ENCODE measurements at places on chromosomes 12 and 14.

GRCh38 chr14:61203081-61203753 lies 77.9 kb downstream of the TMEM30B start:
- no peak for DNase-seq

DNA sequence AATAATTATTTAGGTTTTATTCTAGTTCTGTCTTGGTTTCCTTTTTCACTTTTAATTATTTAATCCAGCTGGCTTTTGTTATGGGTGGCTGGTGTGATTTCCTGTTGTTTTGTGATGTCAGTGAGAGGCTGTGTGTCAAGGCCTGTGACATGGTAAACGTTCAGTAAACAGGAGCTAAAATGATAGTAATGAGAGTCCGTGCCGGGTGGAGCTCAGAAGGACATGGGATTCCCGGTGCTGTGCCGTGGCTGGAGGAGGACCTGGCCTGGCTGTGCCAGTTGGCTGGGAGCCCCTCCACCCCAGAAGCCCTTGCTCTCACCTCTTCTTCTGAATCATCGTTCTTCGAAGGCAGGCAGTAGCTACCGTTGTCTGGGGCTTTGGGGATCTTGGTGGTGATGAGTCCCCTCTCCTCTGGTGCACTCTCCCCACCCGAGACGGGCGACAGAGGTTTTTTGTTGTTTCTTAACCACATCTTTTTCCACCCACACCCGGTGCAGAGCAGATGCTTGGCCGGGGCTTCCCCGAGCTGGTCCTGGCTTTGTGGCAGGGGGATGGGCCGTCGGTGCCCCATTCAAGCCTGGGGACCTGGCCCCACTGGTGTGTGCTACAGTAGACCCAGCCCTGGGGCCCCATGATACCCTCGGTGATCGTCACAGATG lies 29.1 kb downstream of the SH2B3 start:
- DNase-seq: peak; percentile 71

GRCh38 chr14:53538316-53538881 lies 385.3 kb upstream of the DDHD1 start:
- no peak for DNase-seq

DNA sequence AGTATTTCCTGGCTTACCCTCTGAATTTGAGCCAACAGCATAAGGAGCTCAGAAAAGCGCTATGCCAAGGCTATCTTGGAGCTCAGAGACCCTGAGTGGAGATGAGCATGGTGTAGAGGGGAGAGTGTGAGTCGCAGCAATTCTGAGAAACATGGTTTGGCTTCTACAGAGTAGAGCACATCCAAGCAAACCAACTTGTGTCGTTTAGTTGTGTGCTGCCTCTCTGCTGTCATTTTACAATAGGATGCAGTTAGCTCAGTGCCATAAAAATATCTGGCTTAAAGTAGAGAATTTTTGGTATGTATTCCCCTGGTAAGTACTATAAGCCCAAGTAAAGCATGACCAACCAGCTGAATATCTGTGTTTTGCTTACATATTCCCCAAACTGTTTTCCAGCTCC lies 249.2 kb downstream of the TRHDE start:
- DNase-seq: no peak

GRCh38 chr14:65159281-65160062 lies 57.2 kb upstream of the MAX start:
- DNase-seq: peak; percentile 76

DNA sequence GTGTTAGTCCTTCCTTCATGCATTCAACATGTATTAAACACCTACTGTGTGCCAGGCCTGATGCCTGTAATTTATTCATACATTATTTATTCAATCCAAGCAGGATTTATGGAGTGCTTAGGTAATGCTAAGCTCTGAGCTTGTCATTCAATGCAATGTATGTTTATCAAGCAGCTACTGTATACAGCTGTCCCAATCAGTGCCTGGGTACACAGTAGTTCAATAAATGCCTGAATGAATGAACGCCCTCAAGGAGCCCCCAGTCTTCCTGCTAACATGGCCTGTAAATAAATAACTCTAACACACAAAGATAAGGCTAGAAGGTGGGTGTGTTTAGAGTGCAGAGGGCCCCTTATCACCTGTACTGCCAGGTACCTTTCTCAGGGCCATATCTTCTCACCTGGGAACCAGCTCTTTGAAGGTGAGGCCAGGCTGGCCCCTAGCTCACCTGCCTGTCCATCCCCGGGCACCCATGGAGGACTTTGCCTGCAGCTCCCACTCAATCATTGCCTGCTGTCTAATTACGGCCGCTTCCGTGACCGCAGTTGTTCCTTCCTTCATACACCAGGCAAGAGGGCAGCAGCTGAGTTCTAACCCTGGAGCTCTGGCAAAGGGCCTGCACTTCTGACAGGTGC lies 20.0 kb upstream of the KDM2B start:
- no peak for DNase-seq

- peak; percentile 67 for DNase-seq
Measured at GRCh38 chr12:113161415-113162016, 12.0 kb downstream of the CFAP73 start.

DNA sequence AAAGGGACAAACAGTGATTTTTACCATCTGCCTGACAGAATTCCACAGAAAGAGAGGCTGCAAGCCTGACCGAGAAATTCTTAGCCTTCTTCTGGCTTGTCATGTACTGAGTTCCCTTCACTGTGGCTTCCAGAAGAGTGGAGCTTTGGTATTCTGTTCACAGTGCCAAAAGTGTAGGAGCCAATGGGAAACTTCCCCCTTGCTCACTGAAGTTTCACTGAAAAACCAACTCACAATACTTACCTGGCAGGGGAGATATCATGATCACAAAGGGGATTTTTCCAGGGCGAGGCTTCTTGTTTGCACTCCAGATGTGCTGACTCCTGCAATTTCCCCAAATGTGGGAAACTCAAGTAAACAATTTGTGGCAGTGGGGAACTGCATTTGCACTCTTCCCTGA lies 31.7 kb upstream of the MMP19 start:
- no peak for DNase-seq

DNA sequence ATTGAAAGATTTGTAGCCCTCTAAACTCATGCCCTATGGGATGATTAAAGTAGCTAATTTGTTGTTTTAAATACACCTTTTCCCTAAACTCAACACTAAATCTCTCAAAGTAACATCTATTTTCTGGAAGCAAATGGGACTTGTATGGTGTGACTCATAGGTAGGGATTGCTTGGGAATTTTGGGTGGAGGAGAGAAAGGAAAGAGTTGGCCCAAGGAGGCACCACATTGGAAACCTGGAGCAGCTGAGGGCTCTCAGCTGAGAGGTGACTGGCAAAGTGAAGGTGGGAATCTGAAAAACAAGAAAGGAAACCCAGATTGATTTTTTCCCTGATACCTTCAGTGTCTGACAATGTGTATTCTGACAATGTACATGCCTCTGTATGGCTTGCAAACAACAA lies 114.8 kb upstream of the PRICKLE1 start:
- DNase-seq: no peak

GRCh38 chr12:93272997-93273396 lies 104.7 kb upstream of the NUDT4 start:
- no peak for DNase-seq

GRCh38 chr12:95303476-95303875 lies 85.9 kb downstream of the VEZT start:
- DNase-seq: no peak

GRCh38 chr14:53147208-53147607 lies 5.9 kb downstream of the DDHD1 start:
- no peak for DNase-seq

DNA sequence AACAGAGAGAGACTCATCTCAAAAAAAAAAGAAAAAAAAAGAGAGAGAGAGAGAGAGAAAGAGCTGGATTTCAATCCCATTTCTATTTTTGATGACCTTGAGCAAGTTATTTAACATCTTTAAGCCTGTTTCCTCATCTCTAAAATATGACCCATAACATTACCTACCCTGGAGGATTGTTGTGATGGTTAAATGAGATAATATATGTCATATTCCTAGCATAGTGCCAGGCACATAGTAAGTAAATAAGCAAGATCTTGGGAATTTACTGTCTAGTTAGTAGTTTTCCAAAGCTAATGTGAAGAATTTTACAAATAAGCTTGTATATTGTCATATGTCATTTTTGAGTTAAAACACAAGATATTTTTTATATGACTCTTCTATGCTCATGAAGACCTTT lies 236.5 kb downstream of the PHLDA1 start:
- DNase-seq: no peak

DNA sequence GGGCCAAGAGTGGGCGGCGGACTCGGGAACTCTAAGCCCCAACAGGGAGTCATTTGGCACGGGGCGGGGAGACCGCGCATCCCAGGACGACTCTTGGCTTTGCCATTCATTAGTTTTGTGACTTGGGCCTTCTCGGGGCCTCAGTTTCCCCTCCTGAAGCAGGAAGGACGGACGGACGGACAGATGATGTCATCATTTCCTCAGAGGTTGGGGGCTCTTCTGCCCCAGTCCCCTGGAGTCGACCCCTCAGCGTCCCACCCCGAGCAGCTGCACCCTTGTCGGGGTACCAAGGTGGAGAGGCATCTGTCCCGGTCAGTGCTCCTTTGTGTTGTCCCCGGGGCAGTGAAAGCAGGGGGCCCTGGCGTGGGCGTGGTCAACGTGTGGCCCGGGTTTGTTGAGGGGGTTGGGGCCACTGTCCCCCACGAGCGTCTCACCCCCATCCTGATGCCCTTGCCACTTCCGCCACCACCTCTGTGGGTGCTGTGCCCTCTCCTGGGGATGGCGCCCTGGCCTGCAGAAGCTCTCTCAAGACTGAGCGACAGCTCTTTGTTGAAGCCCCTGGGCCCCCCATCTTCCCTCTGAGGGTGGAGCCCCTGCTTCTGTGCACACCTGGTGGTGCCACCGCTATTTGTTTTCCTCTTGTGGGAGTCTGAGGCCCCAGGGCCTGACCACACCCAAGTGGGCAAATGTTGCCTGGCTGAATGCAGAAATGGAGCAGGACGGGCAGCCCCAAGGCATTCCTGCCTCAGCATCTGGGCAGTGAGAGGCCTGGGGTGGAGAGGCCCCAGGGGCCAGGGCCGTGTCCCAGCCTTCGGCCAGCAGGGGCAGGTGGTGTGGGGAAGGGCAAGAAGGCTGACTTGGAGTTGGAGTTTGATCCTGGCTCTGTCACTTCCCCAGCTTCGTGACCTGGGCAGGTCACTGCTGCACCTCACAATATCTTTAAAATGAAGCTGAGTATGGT lies 896 bp downstream of the HHIPL1 start:
- no peak for DNase-seq

GRCh38 chr14:51999084-51999483 lies 9.7 kb downstream of the RTRAF start:
- DNase-seq: no peak

DNA sequence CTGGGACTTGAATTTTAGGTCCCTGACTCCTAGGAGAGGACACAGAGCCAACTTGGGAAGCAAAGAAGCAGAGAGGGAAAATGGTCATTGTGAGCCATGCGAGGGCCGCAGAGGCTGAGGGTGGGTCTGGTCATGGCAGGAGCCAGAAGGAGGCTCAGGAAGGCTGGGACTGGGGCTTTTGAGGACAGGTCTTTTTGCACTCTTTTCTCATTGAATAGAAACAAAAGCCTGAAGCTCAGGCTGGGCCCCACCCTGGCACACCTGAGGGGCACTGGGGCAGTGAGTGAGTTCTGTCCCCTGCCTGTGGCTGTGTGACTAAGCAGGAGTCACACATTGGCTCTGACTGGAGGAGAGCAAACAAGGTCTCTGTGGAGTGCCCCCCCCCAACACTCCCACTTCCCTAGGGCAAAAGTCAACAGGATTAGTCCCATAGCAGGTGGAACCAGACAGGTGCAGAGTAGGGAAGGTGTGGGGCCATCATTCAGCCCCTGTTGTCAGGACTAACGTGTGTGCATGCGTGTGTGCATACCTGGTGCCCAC lies 2.8 kb downstream of the KRT7 start:
- peak; percentile 14 for DNase-seq

DNA sequence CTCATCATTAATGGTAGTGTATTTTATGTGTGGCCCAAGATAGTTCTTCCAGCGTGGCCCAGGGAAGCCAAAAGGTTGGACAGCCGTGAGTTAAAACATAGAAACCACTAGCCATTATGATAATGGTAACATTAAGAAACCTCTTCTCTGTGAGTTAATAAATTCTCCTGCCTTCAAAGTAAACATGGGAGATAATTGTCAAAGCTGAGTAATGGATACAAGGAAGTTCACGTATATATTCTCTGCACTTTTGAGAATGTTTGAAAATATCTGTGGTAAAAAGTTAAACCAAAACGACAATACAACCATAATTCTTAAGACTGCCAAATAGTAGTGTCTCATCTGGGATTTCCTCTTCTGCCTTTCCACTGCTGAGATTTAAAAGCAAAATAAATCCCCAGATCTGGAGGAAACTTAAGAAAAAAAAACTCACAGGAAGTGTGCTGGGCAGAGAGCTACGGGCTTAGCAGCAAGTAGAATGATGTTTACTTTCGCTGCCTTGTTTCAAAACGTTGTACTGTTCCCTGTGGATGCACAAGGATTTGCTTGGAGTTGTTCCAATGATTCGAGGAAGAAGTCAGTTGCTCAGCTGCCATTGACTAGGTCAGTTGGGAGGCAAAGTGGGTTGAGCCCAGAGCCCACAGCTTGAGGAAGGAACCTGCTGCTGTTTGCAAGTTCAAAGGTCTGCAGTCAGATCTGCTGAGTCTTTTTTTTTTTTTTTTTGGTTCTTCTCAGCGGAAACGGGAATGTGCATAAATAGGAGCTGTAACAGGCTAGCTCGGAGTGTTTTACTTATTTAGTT lies 1.7 kb downstream of the TPCN1 start:
- DNase-seq: no peak
